ENCODE measurements at places on chromosomes 1 and 21.

DNA sequence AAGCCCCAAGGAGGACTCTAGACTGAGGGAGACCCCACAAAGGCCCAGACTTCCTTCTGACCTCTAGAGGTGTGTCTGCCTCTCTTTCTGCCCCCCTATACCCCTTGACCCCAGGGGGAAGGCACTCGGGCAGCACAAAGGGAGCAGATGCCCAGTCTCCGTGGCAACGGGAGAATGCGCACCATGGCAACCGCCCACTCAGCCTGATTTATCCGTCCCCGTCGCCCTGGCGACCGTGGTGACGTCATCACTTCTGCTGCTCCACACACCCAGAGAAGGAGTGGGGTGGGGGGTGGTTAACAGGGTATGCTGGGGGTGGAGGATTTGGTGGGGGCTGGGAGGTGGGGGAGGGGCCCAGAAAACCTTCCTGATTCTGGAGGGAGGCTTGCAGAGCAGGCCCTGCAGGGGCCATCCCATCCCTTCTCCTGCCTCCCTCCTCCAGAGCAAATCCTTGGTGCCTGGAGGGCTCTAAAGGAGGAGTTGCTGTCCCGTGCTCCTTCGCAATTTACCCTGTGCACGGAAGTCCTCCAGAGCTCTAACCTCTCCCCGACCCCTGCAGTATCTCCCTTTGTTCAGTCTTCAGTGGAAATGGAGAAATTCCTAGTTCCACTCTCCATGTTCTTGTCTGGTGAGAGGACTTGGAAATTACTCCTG, 6.3 kb downstream of the CELF3 start:
- DNase-seq: peak; percentile 87

DNA sequence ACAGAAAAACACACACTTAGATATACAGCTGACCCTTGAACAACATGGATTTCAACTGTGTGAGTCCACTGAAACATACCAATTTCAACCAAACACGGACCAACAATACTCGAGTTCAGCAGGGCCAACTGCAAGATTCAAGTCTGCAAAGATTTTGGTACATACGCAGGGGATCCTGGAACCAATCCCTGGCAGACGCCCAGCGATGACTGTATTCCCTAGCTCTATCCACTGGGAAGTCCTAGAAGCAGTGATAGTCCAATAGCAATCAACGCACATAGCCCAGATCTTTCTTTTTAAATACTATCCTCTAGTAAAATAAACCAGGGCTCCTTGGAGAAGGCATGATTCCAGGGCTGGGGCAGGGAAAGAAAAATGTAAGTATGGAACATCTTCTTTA, 9.0 kb downstream of the DDX59 start:
- no peak for DNase-seq

- no peak for DNase-seq
These were observed 22.8 kb downstream of the DHRS3 start for GRCh38 chr1:12594966-12595756.

DNA sequence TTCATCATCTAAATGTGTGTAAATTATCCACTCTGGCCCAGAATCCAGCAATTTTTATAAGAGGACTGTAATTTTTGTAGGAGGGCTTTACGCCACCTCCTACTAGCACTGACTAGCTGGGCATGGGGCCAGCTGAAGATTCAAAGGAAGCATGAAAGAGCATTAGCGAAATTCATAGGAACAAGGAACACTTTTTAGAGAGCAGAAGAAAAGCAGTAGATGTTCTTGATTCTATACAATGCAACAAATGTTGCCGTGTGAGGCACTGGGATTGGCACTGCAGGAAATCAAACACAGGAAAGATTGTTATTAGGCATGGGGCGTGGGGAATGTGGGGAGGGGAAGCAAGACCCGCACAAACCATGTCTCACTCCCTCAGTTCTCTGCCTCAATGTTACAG, 58.4 kb upstream of the PARP1 start:
- DNase-seq: peak; percentile 24

- no peak for DNase-seq
These were observed 890.6 kb downstream of the KCNT2 start for GRCh38 chr1:195717651-195718050.

- peak; percentile 84 for DNase-seq
These were observed 12.0 kb upstream of the RHBG start for GRCh38 chr1:156356875-156357534.

GRCh38 chr1:159005161-159005560, 4.5 kb upstream of the IFI16 start:
- DNase-seq: no peak

DNA sequence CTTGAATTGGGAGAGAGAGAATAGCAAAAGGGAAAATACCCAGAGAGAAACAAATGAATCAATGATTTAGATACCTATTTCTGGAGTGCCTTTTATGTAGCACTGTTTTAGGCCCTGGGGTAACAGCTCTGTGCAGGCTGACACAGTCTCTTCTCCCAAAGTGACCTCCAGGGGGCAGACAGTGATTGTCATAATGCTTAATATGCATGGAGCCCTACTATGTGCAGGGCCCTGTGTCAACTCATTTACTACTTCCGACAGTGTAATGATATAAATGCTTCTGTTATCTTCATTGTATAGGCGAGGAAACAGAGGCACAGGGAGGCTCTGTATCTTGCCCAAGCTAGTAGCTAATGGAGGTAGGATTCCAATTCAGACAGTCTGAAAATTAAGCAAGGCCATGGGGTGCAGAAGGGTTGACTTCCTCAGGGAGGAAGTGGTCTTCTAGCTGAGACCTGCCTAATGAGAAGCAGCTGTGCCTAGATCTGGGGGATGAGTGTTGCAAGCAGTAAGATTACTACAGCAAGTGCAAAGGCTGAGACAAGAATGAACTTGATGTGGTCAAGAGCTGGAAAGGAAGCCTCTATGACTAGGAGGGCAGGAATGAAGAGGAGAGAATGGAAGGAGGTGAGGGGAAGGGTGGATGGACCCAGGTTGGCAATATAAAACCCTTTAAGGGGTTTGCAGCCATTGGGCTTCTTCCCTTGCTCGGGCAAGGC, 16.2 kb upstream of the SERINC2 start:
- DNase-seq: no peak

DNA sequence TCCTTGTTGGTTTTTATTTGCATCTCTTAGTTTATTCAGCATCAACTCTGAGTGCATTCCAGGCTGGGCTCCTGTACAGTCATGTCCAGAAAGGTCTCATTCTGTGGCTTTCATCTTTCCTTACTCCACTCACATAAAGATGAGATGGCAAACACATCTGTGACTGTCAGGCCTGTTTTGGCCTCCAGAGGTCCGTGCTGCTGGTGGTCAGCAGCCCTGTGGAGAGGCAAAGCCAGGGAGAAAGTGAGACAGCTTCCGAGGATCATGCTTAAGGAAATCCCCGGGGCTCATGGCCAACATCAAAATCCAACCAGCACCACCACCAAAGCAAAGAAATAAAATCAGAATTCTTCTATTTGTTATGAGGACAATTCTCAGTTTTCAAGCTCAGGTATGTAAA, 96.1 kb upstream of the HIVEP3 start:
- DNase-seq: no peak

- no peak for DNase-seq
These were observed 3.8 kb downstream of the SERTAD4 start for GRCh38 chr1:210236386-210236839.

- no peak for DNase-seq
These were observed 11.7 kb downstream of the CD244 start for GRCh38 chr1:160850993-160851392.
